ENCODE measurements at places on chromosomes 7 and 10.

DNA sequence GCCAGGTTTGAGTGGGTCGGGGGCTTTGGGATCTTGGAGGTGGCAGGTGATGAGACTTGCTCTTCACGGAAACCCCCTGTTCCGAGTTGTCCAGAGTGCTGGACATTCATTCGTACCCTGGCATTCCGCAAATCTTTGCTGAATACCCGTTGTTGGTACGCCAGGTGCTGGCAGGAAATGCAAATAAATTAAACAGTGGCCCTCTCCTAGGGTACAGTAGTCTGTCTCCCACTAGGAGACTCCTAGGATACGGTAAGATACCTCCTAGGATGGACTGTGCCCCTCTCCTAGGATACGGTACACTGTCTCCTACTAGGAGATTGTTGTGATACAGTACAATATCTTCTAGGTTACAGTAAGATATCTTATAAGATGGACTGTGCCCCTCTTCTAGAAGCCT lies 544 bp downstream of the SEC23IP start:
- DNase-seq = no peak

DNA sequence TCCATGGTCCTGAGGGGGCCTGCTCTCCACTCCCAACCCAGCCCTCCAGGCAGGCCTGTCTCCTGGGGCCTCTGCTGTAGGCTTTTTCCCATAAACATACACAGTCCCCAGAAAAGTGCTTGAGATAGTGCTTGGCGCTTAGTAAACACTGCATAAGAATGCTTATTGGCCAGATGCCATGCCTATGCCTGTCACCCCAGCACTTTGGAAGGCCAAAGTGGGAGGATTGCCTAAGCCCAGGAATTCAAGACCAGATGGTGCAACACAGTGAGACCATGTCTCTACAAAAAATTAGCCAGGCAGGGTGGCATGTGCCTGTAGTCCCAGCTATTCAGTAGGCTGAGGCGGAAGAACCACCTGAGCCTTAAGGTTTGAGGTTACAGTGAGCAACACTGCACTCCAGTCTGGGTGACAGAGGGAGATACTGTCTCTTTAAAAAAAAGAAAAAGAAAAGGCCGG lies 24.6 kb upstream of the ASL start:
- DNase-seq = no peak

- no peak for DNase-seq
These were observed 8.9 kb downstream of the GLI3 start for GRCh38 chr7:42227936-42228591.

- no peak for DNase-seq
These were observed 19.8 kb downstream of the CRHR2 start for GRCh38 chr7:30662431-30662939.

DNA sequence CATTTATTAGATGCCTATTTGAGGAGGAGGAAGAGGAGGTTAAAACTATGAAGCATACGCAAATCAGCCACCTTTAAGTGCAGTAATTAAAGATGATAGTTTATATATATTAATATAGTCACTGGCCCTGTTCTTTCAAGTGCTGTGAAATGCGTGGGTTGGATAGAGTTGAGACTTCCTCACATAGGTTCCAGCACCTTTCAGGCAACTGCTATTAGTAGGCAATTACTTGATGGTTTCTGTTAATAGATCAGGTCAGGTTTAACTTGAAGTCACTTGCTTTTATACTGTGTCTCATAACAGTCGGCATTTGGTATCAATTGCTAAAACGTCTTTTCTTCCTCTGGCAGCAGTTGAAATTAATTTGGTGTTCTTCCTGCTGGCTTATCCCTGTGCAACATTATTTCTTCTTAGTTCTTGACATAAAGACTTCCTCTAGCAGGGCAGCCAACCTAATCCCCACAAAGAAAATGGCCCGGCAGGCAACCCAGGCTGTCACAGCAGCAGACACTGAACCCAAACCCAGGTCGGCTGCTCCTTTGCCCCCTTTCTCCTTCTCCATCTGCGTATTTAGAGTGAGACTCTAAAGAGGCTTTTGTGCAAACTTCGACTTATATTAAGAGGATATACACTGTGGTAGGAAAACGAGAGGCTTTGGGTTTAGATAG lies 35.3 kb upstream of the BET1 start:
- no peak for DNase-seq

GRCh38 chr7:3358991-3359390 lies 57.9 kb downstream of the SDK1 start:
- DNase-seq = no peak

DNA sequence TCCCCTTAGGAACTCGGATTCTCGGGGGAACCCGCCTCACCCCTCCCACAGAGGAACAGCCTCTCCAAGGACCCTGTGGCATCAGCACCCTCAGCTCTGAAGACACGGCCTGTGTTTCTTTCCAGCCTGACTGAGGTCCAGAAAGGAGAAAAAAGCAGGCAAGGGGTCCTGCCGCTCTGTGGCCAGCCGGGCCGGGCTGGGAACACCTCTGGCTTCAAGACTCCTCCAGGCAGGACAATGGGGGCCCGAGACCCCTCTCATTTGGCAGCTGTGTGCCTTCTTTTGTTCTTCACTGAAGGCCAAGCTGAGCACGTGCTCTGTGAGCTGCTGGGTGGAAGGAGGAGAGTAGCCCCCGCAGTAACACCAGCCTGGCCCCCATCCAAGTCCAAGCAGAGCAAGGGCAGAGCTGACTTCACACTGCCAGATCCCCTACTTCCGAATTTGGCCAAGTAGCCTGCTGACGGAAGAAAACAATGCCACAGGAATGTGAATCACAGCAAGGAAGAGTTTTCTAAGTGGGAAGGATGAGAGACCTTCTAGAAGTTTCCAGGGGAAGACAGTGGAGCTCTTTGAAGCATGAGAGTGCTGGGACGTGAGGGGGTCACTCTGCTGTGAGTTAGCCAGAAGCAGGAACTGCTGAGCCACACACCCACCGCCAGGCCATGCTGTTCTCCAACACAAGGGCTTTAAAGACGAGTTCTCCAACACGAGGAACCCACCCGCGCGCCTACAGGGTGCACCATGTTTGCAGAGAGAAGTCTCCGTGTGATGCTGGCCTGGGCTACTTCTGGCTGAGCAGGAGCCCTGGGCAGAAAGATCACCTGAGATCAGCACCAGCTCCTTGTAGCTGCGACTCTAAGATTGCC lies 3.1 kb downstream of the CNPY1 start:
- no peak for DNase-seq

DNA sequence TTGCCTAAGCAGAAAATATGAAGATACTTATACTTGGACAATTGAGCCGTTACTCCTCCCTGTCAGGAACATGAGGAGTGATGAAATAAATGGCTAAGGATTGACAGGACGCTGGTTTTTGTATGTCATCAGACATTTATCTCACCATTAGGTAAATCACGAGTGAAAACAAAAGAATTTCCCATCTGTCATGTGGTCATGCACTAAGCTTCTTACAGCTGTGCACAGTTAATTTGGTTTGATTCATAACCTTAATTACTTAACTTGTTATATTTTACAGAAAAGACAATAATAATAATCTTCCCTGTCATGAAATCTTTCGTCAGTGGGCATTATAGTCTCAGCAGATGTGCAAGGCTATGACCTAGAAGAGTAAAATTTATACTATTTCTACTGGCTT lies 266.5 kb downstream of the HGF start:
- DNase-seq = no peak

- DNase-seq = no peak
These were observed 1.9 kb downstream of the SAP25 start for GRCh38 chr7:100571829-100572116.

- DNase-seq = no peak
These were observed at the start of gene TMEM140 for GRCh38 chr7:135147899-135148721. TSS of gene TMEM140 (plus strand) at chr7:135148072. CDS start at chr7:135164442, 16,370 bp downstream.

GRCh38 chr7:95861041-95861440 lies 88.7 kb downstream of the DYNC1I1 start:
- no peak for DNase-seq

- no peak for DNase-seq
These were observed 65.6 kb downstream of the HIPK2 start for GRCh38 chr7:139711991-139712743.

DNA sequence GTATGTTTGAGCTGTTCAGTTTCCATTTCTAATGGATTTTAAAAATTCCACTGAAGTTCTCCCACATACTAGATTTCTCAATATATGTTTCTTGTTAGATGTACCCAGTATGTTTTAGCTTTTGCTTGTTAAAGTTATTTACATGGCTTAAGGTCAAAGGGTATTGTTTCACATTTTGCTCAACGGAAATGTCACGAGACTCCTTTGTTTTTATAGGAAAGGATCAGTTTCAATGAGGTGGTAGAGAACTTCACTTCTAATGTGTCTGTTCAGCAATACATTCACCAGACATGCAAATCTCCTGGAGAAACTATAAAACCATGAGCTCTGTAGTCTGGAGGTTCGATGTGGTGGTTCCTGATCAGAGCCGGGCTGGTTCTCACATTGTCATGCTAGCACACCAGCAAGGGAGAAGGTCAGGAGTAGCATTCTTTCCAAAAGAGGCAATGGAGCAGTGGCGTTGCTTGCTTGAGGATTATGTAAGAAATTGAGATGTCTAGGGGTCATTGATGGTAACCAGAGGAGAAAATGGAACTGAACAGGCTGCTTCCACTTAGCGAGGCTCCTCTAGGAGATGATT lies 114.0 kb downstream of the RAB18 start:
- DNase-seq = no peak

- DNase-seq = no peak
These were observed 38.2 kb downstream of the PPP1R3A start for GRCh38 chr7:113880559-113880958.

DNA sequence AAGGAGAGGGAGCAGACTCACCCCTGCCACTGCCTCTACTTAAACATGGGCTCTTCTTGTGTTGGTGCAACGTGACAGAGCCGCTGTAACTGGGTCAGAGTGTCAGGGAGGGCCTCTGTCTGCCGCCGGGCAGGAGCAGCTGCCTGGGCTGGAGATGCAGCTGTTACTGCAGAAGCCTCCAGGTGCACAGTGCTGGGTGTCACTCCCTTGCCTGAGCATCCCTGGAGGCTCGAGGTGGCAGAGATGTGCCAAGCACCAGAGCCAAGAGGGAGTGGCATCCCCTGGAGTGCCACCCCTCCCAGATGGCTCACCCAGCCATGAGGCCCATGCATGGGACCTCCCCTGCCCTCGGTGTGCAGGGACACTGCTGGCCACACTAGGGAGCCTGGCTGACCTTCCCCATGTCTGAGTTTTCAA lies 145.7 kb downstream of the PRPF18 start:
- no peak for DNase-seq

GRCh38 chr10:34966040-34966439 lies 124.1 kb downstream of the CUL2 start:
- no peak for DNase-seq

GRCh38 chr7:155705623-155706360 lies 61.3 kb downstream of the RBM33 start:
- no peak for DNase-seq

DNA sequence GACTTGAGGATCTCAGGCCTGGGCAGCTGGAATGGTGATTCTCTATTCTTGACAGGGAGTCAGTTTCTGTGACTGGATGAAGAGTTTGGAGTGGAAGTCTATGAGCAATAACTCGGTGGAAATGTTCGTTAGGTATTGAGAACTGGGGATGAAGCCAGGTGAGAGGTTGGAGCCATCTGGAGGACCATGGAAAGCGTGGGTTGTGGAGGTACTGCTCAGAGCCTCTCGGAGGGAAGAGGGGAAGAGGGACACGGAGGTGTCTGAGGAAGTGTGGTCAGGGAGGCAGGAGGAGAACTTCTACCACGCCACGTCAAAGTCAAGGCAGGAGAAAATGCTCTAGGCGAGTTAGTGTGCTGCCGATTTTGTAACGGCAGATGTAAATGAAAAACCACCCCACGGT lies 430.7 kb downstream of the DPP6 start:
- no peak for DNase-seq

GRCh38 chr7:101681170-101682007 lies 52.3 kb upstream of the MYL10 start:
- DNase-seq = no peak

GRCh38 chr10:27998178-27998953 lies 513 bp downstream of the ODAD2 start:
- no peak for DNase-seq

DNA sequence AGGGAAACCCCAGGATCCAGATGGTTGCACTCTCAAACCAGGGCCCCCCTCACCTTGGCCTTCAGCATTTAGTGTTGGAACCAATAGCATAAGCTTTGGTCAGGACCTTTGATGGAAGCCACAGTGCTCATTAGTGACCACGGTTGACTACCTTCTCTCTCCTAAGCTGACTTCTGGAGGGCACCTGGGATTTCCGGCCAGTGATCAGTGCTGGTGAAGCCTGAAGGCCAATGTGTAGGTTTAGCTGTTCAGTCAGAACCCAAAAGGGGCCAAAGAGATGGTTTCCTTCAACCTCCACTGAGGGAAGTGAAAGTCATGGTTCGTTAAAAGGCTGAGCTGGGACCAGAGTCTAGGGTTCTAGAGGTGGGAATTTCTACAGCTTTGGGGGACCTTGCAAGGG lies 46.4 kb downstream of the TCF7L2 start:
- no peak for DNase-seq

DNA sequence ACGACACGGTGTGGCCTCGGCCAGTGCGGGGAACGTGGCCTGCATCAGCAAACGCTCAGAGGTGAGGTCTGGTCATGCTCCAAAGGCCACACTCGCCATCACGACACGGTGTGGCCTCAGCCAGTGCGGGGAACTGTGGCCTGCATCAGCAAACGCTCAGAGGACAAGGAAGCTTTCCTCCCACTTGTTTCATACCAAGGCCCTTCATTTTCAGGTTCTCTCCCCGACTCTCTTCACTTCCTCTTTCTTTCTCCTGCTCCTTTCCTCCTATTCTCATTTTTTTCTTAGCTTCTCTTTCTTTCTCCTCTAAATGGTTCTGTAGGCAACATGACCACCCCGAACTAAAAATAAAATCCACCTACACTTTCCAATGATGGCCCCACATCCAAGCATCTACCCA lies 384.4 kb upstream of the SHH start:
- no peak for DNase-seq

DNA sequence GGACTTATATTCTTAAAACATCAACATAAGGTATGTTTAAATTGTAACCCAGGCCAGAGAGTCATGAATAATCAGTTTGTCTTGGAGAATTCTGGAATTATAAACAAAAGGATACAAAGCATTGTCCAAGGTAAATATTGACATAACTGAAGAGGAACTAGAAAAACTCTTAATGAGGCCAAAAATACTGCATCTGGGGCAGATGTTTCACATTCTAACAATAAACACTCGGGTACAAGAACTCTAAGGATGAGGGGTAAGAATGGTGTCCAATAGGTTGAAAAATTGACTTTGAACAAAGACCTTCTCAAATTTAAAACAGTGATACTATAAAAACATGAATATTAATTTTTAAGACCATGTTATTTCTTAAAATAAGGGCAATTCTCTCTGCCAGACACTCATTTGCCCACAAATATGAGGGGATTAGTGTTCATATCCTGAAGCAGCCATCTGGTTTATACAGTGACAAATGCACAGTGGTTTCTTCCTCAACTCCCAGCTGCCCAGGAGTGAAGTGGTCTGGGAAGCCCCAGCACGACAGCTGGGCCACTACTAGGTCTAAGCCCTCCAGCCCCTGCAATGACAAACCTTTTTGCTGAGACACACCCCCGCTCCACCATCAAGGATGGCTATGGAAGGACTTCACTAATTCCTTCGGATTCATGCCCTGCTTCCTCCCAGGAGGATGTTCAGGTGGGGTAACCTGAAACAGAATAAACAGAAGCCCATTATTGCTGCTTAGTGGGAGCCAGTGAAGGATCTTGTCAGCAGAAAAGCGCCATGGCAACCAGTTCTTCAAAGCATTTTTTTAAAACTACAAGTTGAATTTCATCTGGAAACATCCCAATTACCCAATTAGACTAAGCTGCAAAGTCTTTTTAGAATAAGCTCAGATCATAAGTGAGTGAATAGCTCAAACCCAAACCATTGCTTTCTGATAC lies 107.5 kb upstream of the ARID5B start:
- no peak for DNase-seq

Measured in stimulated activated CD8-positive, alpha-beta memory T cell treated with anti-CD3 and anti-CD28 coated beads, Interleukin-7, amount 100 ng/mL, for 1 hour (primary cell).